Natural killer cell treated with Interleukin-12 subunit alpha and Interleukin-12 subunit beta and Interleukin-15 and Interleukin-18, amount 100 ng/mL, for 72 hours (primary cell): ENCODE measurements at places on chromosomes 6 and 20. TPM values are rescaled to one million over a fixed set of nuclear protein-coding genes. Genes with fewer than 3 reads are reported as not detected.

DNA sequence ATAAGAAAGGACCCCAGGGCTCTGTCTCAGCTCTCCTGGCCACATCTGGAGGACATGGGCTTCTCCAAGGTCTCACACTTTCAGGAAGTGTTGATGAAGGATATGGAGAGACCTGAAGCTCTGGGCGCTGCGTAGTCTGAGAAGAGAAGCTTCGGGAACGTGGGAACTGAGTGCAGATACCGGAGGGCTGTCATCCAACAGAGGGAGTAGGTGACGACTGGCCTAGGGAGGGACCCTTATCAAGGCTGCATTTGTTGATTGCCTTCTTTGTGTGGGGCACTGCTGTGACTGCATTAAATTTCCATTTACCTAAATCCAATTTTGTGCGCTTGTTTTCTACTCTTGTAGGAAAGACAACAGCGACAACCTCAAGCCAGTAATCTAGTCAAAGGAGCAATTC, 63.4 kb downstream of the PLG start:
- no peak overlapping the region for H3K27ac ChIP-seq
- peaks cover 15% of the 10 kb centered on the region for H3K36me3 ChIP-seq
- H3K4me3 ChIP-seq: no peak overlapping the region
- DNase-seq: no peak

SPTLC3 gene
- not detected for total RNA-seq

GRCh38 chr6:88967891-88968290, 4.5 kb upstream of the RNGTT start:
- no peak overlapping the region for H3K27ac ChIP-seq
- H3K36me3 ChIP-seq: peaks cover 10% of the 10 kb centered on the region
- no peak for DNase-seq
- no peaks in the 10 kb centered on the region for H3K27me3 ChIP-seq
- peaks cover 20% of the 10 kb centered on the region for H3K4me1 ChIP-seq

ACTR5 gene
- 9.6 TPM for total RNA-seq

ADGB gene
- total RNA-seq: not detected

DNA sequence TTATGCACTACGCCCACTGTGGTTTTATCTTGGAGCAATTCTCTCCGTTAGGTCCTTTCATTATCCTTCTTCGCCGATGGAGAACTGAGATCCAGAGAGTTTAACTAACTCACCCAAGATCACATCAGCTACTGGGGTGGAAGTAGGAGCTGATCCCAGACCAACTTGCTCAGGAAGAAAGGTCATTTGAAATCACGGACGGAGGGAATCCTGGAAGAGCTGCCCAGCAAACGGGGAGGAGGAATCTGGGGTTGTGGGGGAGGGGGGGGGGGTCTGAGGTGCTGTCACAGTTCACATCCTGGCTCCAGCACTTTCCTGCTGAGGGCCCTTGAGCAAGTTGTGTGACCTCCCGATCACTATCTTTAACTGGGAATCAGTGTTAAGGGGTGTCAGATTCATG, 62.0 kb downstream of the NPEPL1 start:
- H3K4me3 ChIP-seq: no peak overlapping the region
- no peak for DNase-seq
- no peak overlapping the region for H3K27ac ChIP-seq
- H3K27me3 ChIP-seq: peaks cover 20% of the 10 kb centered on the region
- H3K36me3 ChIP-seq: no peaks in the 10 kb centered on the region

DNA sequence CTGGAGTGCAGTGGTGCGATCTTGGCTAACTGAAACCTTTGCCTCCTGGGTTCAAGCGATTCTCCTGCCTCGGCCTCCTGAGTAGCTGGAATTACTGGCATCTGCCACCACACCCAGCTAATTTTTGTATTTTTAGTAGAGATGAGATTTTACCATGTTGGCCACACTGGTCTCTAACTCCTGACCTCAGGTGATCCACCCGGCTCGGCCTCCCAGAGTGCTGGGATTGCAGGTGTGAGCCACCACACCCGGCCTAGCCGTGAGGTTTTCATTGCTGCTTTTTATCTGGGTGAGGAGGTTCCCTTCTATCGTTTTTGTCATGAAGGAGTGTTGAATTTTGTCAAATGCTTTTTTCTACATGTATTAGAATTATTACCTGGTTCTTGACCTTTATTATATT, 23.9 kb downstream of the SRC start:
- H3K4me1 ChIP-seq: no peaks in the 10 kb centered on the region
- no peak for DNase-seq
- no peaks in the 10 kb centered on the region for H3K36me3 ChIP-seq
- no peaks in the 10 kb centered on the region for H3K27me3 ChIP-seq
- no peak overlapping the region for H3K4me3 ChIP-seq
- H3K27ac ChIP-seq: no peak overlapping the region

DNA sequence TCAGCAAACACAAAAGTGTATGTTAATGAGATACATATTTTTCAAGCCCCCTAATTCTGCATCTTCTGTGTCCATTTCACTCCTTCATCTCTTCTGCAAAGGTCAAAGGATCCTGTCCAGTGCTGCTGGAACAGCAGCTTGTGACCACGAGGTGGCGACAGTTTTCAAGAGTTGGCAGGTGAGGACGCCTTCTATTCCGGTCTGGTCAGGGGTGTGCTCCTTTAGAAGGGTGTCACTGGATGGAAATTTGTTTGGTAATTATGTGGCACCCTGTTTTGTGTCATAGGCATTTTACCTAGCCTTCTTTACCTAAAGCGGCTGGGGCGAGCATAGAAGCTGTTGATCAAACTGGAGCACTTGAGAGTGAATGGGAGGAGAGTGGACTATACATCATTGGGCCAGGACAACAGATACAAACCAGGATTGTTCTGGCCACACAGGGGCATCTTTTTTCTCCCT, 32.9 kb upstream of the ERVFRD-1 start:
- H3K36me3 ChIP-seq: no peaks in the 10 kb centered on the region
- peak overlapping the region; percentile 49 for H3K27ac ChIP-seq
- peaks cover 13% of the 10 kb centered on the region for H3K4me1 ChIP-seq
- no peaks in the 10 kb centered on the region for H3K27me3 ChIP-seq
- H3K4me3 ChIP-seq: no peak overlapping the region

DNA sequence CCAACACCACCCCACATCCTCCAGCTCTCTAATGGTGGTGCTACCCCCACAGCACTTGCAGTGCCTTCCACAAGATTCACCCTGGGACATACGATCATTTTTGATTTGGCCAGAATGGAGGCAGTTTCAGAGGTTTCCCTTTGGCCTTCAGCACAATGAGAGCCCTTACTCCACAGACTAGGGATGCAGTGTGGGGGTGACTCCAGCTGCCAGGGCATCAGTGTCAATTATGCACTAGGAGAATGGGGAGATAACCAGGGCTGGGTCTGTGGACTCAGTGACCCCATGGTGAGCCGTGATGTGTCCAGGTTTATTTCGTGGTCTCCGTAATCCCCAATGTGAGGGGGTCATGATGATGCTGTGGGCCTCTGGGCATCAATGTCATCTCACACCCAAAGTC, 31.5 kb upstream of the MICB start:
- peak overlapping the region; percentile 56 for H3K4me3 ChIP-seq
- H3K27me3 ChIP-seq: no peaks in the 10 kb centered on the region
- peaks cover 23% of the 10 kb centered on the region for H3K36me3 ChIP-seq
- DNase-seq: no peak
- peaks cover 90% of the 10 kb centered on the region for H3K4me1 ChIP-seq
- H3K27ac ChIP-seq: peak overlapping the region; percentile 99

SCGN gene
- not detected for total RNA-seq

EDN1 gene
- total RNA-seq: 0.20 TPM

- H3K4me1 ChIP-seq: no peaks in the 10 kb centered on the region
- H3K4me3 ChIP-seq: no peak overlapping the region
- no peak for DNase-seq
- no peaks in the 10 kb centered on the region for H3K36me3 ChIP-seq
These were observed 64.0 kb downstream of the TCP11 start for GRCh38 chr6:35076997-35077712.

GRCh38 chr20:57451795-57452661, 60.8 kb downstream of the RBM38 start:
- peak overlapping the region; percentile 86 for H3K27ac ChIP-seq
- peaks cover 47% of the 10 kb centered on the region for H3K4me1 ChIP-seq
- no peak for DNase-seq

TRIM27 gene
- total RNA-seq: 74.0 TPM

DNA sequence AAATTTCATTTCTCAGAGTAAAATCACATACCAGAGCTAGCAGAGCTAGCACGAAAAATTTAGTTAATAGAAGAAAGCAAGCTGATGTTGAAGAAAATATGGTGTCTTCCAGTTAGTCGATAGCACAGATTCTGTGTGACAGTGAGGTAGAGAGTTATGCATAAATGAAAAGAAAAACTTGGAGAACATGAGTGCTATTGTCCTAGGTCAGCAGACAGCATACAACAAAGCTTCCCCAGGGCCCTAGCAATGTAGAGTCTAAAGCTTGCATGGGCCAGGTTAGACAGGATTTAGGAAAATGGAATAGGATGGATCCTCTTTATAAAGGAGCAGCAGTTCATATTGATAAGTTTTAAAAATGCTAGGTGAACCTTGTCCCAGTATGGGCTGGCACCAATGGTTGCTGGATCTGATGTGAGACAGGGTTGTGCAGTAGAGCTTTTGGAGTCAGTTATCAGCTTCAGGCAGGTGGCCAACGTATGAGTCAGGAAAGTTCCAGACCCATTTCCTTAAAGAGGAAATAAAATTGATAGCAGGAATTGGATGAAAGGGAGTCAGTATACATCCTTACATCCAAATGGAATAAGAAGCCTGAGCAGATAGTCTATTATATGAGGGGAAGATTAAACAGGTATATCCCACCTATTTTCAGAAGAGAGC, 277.2 kb downstream of the FRK start:
- no peaks in the 10 kb centered on the region for H3K4me1 ChIP-seq
- DNase-seq: no peak
- no peak overlapping the region for H3K27ac ChIP-seq
- H3K36me3 ChIP-seq: no peaks in the 10 kb centered on the region

TFAP2A gene
- 0.31 TPM for total RNA-seq

BTNL2 gene
- not detected for total RNA-seq

GRCh38 chr20:60056407-60057122, 98.3 kb downstream of the CDH26 start:
- no peak for DNase-seq
- peak overlapping the region; percentile 93 for H3K4me3 ChIP-seq
- H3K27me3 ChIP-seq: no peaks in the 10 kb centered on the region
- H3K27ac ChIP-seq: peak overlapping the region; percentile 99
- no peaks in the 10 kb centered on the region for H3K36me3 ChIP-seq
- peaks cover 67% of the 10 kb centered on the region for H3K4me1 ChIP-seq

DAAM2 gene
- total RNA-seq: not detected

- H3K4me1 ChIP-seq: no peaks in the 10 kb centered on the region
- H3K27me3 ChIP-seq: no peaks in the 10 kb centered on the region
- no peak for DNase-seq
- no peak overlapping the region for H3K4me3 ChIP-seq
- H3K36me3 ChIP-seq: no peaks in the 10 kb centered on the region
- H3K27ac ChIP-seq: no peak overlapping the region
These were observed 425.4 kb upstream of the RNF217 start for GRCh38 chr6:124536842-124537191.

DNA sequence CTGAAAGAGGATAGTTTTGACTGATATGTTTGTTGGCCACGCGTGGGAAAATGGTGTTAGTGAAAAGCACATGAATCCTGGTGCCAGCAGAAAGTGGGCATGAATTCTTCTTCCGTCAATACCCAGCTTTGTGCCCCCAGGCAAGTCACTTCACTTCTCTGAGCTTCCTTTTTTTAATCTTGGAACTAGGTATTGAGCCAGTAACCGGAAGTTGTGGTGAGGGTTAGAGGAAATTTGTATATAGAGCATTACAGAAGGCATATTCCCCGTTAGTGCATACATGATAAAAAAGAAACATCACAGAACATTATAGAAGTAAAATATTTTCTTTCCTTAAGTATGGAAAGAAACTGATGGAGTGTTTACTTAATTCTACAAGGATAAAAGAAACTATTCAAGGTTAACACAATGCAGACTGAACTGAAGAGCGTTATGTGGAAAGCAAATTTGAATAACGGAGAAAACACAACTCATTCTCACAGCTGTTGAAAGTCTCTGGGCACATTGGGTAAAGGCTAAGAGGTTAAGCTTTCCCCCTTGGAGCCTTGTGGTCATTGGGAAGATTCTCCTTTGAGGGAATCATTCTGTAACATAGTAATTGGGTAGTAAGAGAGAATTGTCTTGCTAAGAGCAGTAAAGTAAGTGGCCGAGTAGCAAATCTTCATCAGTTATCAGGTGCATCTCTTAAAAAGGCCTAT, 223.1 kb downstream of the BCAS1 start:
- H3K27me3 ChIP-seq: no peaks in the 10 kb centered on the region
- H3K4me1 ChIP-seq: peaks cover 40% of the 10 kb centered on the region
- H3K27ac ChIP-seq: peak overlapping the region; percentile 97
- DNase-seq: peak; percentile 67

DNA sequence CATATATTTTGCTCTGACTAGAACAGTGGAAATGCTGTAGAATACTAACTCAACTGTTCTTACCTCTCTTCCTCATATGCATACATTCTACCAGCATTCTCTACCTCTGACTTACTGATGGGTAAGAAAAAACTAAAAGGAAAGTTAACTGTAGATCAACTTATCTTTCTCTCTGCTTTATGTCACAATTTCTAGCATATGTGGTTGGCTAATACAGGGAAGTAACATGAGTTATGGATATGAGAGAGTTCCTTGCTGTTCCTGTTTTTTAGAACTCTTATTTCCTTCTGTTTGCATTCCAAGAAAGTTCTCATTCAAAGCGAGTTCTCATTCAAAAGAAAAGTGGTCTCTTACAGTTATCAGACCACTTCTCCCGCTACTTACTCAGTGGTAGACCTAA, 226.8 kb upstream of the SGK1 start:
- no peak overlapping the region for H3K27ac ChIP-seq
- DNase-seq: no peak
- H3K27me3 ChIP-seq: peaks cover 11% of the 10 kb centered on the region
- H3K4me1 ChIP-seq: no peaks in the 10 kb centered on the region
- H3K4me3 ChIP-seq: no peak overlapping the region
